Omental fat pad (tissue), 4 donors: ENCODE measurements at places on chromosomes 6 and 20. TPM values are rescaled to one million over a fixed set of nuclear protein-coding genes. Genes with fewer than 3 reads are reported as not detected.

The LAMP5 gene
- not detected for total RNA-seq

The HS3ST5 gene
- total RNA-seq: not detected

The FAXC gene
- 1.7 TPM for total RNA-seq

The ECT2L gene
- not detected for total RNA-seq

The HLA-G gene
- not detected for total RNA-seq

The MOCS1 gene
- 66.0 TPM for total RNA-seq

The ZNF512B gene
- total RNA-seq: 7.2 TPM

The BAK1 gene
- 11.7 TPM for total RNA-seq

The ZNF334 gene
- total RNA-seq: 1.2 TPM

The GTSF1L gene
- not detected for total RNA-seq

The PRSS16 gene
- total RNA-seq: not detected

The BPIFB2 gene
- total RNA-seq: not detected

The BMP2 gene
- total RNA-seq: 36.6 TPM

The NHLRC1 gene
- total RNA-seq: 0.74 TPM

The RRAGD gene
- total RNA-seq: 14.0 TPM

The DDO gene
- 2.8 TPM for total RNA-seq

The OR2J1 gene
- not detected for total RNA-seq

The MAP3K5 gene
- 31.4 TPM for total RNA-seq

The NDRG3 gene
- total RNA-seq: 9.5 TPM

The BPI gene
- total RNA-seq: not detected

The PRRT1 gene
- 1.0 TPM for total RNA-seq

The FANCE gene
- total RNA-seq: 5.9 TPM

The GDAP1L1 gene
- total RNA-seq: not detected

The TMEM151B gene
- total RNA-seq: not detected

The ATP5F1E gene
- total RNA-seq: 38.8 TPM

The COL11A2 gene
- 0.60 TPM for total RNA-seq

The PLCB4 gene
- 18.4 TPM for total RNA-seq

The GPLD1 gene
- total RNA-seq: 6.8 TPM

The TBX18 gene
- total RNA-seq: 2.3 TPM
